DND-41 (cell line): ENCODE measurements at places on chromosomes 12 and 14.

GRCh38 chr12:78703820-78704525 is 160.6 kb upstream of the SYT1 start:
- DNase-seq, result no peak

GRCh38 chr12:29710104-29710503 is 73.6 kb downstream of the TMTC1 start:
- no peak for DNase-seq

DNA sequence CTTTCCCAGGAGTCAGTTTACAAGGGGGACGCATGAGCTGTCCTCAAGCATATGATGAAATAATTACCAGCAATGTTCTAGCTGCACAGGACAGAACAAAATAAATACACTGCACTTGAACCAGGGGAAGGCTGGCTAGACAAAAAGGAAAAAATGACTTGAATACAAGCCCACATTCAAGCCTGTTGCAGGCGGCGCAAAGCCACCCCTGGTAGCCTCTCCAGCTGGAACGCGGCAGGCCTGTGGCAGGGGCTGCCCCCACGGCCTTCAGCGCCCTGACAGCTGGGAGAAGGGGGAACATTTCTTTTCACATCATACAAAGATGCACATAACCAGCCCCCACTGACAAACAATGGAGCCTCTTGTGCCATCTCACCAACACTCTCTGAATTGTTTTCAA is 57.1 kb downstream of the TRAFD1 start:
- DNase-seq, result no peak

DNA sequence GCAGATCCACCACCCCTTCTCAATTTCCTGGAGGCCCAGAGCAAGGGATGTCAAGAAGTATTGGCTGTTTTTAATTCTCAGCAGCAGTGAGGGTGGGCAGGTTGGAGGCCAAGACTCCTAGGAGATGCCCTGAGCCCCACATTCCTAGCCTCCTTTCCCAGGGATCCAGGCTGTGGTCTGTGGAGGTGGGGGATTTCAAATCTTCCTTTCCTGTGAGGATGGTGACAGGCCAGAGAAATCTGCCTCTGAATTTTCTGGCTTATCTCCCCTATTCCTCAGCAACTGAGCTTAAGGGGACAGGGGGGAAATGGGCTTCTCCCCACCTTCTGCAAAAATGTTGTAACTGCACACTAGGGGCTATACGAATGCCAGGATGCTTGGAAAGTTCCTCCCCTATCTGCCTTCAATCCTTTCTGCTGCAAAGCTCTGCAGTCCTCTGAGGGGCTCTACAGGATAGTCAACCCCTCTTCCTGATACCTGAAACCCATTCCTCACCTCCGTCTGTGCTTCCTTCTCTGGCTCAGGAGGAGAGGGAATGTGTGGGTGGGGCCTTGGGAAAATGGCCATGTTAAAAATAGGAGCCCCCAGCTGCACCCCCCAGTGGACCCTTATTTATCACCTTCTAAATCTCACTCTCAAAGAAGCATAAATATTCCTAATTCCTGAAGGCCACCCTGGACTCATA is 6.6 kb downstream of the GPR84 start:
- no peak for DNase-seq

DNA sequence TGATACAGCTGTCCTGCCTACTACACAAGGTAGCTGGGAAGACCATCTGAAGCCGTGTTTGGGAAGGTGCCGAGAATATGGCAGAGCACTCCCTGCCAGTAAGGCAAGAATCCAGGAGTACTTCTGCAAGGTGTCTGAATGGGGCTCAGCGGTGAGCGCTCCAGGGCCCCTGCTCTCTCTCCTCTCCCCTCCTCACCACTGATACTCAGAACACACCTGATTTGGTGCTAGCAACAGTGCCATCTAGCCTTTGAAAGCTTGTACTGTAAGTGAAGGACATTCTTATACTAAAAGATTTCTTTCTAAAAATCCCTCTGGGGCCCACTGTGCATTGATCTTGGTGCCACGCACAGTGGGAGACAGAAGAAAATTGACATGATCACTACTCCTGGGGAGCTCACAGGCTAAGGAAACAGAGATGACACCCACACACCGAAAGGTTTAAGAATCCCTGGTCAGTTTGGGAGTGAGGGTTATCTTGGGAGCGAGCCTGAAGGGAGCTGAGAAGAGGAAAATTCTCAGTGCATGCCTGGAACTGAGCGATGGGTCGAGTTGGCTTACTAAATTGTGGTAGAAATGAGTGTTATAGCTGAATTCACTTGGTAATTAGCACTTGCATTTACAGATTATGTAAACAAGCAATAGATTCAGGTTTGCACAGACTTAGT is 216.9 kb downstream of the NTF3 start:
- no peak for DNase-seq

DNA sequence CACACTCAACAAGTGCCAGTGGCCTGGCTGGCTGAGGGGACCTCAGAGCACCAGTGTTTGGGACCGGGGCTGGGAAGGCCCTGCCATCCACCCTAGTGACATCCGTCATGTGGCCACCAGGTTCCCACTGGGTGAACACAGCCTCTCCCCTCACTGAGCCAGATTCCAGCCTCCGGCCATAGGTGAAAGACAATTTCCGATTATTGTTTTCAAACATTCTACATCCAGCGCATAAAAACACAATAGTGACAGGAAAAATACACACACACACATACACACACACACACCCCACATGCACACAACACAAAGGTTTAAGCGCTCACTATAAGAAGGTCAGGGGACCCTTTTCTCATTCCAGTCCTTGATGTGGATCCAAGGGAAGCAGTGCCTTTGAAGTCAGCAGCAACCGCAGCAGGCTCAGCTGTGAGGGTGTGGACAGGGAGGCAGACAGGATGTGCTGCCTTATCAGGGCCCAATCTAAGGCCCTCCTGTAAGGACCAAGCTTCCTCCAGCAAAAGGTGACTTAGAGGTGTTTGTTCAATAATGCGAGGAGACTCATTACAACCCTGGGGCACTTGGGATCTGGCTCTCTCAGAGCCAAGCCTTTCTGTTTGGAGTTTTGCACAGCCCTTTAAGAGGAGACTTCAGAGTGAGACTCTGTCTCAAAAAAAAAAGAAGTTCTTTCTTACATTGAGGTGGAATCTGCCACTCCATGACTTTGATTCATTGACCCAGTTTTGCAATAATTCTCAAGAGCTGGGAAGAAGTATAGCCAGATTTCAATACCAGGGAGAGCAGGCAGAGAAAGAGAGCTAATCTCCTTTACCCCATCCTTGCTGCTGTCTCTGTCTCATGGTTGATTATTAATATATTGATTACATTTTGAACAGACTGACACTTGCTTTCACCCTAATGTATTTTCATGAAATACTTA is 227.8 kb downstream of the ZFP36L1 start:
- peak; percentile 50 for DNase-seq
